ENCODE measurements at places on chromosomes 2 and 18.

DNA sequence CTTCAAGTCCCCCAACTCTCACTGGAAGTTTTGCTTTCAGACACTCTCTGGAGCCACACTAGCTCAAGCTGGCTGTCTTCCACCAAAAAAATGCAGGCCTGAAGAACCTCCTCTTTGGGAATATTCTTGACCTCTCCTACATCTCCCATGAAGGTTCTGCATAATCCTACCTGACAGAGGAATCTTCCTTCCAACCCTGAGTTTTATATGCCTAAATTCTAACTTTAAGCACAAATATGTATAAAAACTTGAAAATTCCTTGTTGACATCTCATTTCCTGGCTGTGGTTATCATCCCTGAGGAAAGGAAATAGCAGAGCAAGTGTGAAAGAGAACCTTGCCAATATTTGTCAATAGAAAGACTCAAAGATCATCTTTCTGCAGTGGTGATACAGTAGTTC lies 249.0 kb downstream of the LPIN1 start:
- DNase-seq: peak; percentile 44

DNA sequence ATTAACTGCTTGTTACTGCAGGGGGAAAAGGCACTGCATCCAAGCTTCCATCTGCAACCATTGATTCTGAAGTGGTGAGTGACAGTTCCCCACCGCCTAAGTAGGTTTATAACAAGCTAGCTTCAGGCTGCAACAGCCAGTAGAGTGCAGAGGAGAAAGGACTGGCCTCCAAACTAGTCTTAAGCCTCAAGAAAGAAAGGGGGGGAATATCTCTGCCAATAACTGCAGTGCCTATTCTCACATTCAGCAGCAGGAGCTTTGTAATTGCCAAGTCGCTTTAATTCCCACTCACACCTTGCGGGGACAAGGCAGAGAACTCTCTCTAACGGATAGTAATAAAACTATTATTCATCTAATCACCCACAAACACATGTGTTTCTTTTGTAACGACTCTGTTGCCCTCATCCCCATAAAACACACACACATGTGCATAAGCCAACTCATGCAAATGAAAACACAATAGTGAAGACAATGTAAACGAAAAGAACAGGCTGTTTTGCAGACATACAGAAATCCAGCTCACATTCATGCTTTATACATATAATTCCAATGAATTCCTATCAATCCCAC lies 1963.3 kb upstream of the PIK3C3 start:
- DNase-seq: no peak

DNA sequence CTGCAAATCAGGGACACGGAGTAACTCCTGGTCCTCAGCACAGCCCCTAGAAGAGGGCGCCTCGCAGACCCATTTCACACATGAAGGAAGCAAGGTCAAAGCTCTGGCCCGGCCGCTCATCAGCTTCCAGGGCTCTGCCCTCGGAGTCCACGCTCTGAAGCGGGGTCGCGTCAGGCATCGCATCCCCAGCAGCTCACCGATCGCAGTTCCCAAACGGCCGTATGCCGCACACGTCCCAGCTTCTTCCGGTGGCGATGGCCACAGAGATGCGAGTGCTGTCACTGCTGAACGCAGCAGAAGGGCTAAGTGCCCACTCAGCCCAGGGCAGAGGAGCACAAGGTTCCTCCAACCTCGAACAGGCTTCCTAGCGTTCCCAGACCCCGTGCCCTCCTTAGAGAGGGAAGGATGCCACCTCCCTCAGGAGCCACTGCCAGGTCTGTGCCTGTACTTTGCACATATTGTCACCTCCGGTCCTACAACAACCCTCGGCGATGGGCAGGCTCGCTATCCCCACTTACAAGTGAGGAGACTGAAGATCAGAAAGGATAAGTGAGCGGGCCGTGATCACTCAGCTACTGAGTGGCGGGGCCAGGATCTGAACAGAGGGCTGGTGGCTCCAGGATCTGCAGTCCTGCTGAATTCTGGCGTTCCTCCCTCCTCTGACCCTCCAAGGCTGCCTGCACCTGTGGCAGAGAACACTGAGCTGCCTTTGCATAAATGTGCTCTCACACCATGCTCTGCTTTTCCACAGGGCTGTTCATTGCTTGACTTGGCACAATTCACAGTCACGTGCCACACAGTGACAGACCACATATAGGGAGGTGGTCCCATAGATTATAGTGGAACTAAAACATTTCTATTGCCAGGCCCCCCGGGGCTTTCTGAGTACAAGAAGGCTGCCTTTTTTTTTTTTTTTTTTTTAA lies 71.4 kb downstream of the COPS8 start:
- DNase-seq: peak; percentile 50

- no peak for DNase-seq
These were observed 45.2 kb upstream of the NFU1 start for GRCh38 chr2:69482471-69482870.

DNA sequence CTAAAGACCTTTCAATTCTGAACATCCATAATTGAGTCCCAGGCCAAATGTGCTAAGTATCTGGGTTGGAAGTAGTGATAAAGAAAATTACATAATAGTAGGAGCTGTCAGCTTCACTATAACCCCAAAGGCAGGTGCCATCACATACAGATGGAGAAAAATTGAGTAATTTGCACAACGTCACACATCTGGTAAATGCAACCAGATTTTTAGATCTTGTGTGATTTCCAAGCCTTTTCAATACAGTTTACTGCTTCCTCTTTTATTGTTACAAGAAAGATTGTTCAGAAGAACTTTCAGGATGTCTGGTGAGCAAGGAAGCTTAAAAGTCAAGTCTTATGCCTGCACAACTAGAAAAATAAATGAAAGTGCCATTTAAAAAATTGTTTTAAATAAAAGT lies 62.3 kb downstream of the UBE2E3 start:
- no peak for DNase-seq

DNA sequence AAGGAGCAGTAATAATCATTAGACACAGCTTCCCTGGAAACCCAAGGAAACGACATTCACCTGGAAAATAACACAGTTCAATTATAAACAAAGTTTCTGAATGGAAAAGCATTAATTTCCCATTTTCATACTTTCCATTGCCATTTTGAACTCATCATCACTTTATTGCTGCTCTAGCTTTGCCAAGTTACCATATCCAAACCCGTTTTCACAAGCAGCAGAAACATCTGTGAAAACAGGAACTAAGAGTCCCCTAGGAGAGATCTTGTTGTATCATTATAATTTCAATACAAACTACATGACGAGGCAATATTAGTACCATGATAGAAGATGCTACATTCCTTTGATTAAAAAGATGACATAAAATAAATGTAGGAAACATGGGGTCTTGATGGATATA lies 597.0 kb upstream of the NRXN1 start:
- DNase-seq: no peak

- DNase-seq: peak; percentile 72
These were observed 102.1 kb downstream of the PXDN start for GRCh38 chr2:1642066-1642861.

- no peak for DNase-seq
These were observed 186.5 kb upstream of the RASGRP3 start for GRCh38 chr2:33289961-33290360.

DNA sequence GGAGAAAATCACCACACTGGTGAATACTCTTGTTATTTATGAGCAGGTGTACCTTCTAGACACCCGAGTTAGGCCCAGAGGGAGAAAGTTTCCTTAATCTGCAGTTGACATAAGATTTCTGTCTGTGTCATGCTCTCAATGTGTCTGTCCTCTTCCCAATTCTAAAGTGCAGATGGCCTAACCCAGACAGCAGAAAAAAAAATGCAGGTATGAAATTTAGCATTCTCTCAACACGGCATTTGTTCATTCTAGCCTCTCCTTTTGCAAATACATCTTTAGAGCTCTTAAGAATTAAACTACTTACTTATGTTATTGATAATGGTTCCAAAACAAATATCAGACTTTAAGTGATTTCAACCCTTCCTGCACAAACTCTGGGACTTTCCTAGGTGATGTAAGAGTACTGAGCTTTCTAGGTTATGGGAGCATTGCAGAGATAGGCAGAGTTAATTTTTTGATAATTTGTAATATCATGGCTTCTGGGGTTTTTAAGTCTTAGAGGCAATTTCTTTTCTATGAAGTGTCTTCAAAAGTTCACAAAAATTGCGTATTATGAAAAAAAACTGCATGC lies 32.9 kb upstream of the ITGB6 start:
- no peak for DNase-seq

- DNase-seq: peak; percentile 58
These were observed at the start of gene LIPG for GRCh38 chr18:49561289-49562193. TSS of gene LIPG (plus strand) at chr18:49562057. CDS start at chr18:49562309, 252 bp downstream.

- no peak for DNase-seq
These were observed 25.4 kb downstream of the HPCAL1 start for GRCh38 chr2:10327896-10328669.

DNA sequence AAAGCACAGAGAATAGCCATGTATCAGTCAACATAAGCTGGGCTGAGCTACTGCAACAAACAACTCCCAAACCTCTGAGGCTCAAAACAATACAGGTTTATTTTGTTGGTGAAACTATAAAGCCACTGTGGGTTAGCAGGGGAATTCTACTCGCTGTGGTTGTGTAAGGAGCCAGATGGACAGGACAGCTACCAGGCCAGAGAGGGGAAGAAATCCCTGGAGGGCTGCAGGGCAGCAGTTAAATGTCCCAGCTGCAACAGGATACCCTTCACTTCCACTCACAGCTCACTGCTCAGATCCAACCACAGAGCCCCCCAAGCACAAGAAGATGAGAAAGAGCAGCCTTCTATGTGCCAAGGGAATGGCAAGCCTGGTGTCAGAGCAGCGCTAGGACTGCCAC lies 245.9 kb upstream of the RAB6C start:
- no peak for DNase-seq

- DNase-seq: no peak
These were observed 65.2 kb downstream of the BCL11A start for GRCh38 chr2:60488291-60488690.

GRCh38 chr2:183255411-183255810 lies 131.2 kb downstream of the NUP35 start:
- no peak for DNase-seq

DNA sequence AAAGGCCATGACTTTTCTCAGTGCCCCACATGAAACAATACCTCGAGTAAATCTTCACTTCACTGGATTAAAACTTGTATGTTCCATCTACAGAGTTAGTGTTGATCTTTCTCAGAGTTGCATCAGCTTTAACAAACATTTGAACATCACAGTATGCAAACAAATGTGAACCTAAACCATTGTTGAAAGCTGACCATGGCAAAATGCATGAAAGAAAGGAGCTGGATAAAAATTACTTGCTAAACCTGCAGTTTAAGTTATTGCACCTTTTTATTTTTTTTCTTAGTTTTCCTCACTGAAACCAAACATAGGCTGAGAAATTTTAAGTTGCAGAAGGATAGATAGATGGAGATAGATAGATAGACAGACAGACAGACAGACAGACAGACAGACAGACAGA lies 107.2 kb upstream of the UGP2 start:
- no peak for DNase-seq

DNA sequence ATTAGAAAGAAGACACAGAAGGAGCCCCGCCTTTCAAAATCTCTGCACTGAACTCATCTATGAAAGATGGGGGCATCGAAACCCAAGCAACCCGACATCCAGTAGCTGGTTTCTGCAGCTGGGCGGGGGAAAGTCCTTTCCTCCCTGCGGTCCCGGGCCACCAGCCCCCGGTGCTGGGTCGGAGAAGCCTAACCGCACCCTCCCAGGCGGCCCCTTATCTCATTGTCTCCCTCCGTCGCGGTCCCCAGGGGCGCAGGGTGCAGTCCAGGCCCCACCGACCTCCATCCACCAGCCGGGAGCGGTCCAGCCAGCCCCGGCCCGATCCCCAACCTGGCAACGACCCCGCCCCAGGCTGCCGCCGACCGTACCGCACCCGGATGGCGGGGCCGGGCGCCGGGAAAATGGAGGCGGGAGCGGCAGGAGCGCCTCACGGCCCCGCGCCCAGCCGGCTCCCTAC lies 452 bp downstream of the RAPH1 start:
- peak; percentile 71 for DNase-seq

- no peak for DNase-seq
These were observed 99.4 kb upstream of the BCL11A start for GRCh38 chr2:60652832-60653340.

- DNase-seq: no peak
These were observed 47.5 kb downstream of the ZNF638 start for GRCh38 chr2:71379086-71379485.

- DNase-seq: no peak
These were observed 254.6 kb upstream of the ID2 start for GRCh38 chr2:8427211-8427610.

DNA sequence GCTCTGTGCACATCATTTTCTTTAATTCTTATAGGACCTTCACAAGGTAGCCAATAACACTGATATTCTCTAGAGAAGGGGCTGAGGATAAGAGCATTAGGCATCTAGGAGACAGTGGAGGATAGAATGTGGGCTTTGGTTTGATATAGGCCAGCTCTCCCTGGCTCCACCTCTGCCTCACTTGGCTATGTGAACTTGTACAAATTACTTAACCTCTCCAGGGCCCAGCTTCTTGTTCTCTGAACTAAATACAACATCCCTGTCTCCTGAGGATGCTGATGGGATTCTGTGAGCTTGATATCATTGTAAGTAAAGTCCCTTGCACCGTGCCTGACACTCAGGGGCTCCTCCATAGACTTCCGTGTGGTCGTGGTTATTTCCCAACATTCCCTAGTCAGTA lies 87.3 kb downstream of the ACOXL start:
- no peak for DNase-seq

DNA sequence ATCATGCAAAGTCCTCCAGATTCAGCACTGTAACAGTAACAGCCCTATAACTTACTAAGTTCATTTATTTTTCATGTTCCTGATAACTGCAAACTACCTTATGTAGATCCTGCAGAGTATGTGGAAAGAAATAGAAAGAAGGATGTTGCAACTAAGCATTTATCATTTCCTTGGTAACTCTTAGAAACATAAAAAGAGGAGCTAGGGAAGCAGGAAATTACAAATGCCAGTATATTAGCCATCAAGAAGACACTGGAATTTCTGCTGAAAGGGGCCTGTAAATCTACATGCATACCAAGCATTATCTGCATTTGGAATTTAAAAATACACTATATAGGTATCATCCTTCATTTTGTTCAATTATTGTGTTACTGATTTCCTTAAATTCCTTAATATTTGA lies 66.8 kb downstream of the PDE11A start:
- no peak for DNase-seq

- peak; percentile 90 for DNase-seq
These were observed at the start of gene CNRIP1 for GRCh38 chr2:68319398-68320117. TSS of gene CNRIP1 (minus strand) at chr2:68319949. CDS start at chr2:68319400, 549 bp downstream.

DNA sequence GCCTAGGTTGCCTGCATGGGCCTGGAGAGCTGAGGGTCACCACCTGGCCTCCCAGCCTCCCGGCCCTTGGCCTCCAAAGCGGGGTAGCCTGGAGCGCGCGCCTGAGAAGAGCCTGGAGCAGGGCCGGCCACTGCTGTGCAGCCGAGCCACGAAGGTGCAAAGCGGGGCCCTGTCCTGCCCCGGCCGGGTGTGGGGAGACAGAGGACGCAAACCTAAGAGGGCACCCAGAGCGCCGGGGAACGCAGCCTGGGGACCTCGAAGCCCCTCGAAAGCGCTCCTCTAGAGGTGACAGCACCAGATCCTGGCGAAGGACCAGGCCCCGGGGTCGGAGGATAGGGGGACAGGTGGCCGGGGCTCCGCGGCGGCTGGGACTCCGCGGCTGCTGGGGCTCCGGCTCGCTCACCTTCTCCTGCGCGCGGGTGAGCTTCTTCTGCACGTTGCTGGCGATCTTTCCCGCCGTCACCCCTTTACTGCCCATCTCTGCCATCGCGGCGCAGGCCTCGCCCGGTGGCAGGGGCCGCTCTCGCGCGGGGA lies 430 bp downstream of the BIN1 start:
- DNase-seq: peak; percentile 57
